ENCODE measurements at places on chromosomes 4 and X. TPM values are rescaled to one million over a fixed set of nuclear protein-coding genes. Genes with fewer than 3 reads are reported as not detected.

DNA sequence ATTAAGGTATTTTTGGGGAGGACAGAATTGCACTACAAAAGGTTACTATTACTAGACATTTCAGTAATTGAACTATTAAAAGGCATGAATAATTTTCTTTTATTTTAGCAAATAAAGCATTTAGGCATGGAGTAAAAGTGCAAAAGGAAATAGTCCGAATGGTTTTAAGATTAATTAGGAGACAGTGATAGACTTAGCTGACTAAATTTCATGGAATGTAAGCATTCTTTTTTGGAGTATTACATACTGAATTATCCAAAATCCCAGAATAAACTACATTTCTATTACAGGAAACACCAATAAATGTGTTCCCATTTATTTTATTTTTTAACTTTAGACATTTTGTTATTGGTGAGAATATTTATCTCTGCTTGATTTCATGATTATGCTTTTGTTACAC, 30.7 kb upstream of the MAP9 start:
- no peaks in the 10 kb centered on the region for H3K27me3 ChIP-seq
- H3K4me1 ChIP-seq: no peaks in the 10 kb centered on the region
- no peak overlapping the region for H3K4me3 ChIP-seq

GRCh38 chrX:50698944-50699343, 115.0 kb downstream of the SHROOM4 start:
- no peaks in the 10 kb centered on the region for H3K27me3 ChIP-seq
- no peak for DNase-seq
- no peaks in the 10 kb centered on the region for H3K4me1 ChIP-seq
- no peak overlapping the region for H3K27ac ChIP-seq

GRCh38 chr4:99483636-99484035, 27.2 kb upstream of the C4orf17 start:
- no peaks in the 10 kb centered on the region for H3K36me3 ChIP-seq
- DNase-seq: no peak
- H3K4me3 ChIP-seq: no peak overlapping the region
- H3K27me3 ChIP-seq: no peaks in the 10 kb centered on the region

DNA sequence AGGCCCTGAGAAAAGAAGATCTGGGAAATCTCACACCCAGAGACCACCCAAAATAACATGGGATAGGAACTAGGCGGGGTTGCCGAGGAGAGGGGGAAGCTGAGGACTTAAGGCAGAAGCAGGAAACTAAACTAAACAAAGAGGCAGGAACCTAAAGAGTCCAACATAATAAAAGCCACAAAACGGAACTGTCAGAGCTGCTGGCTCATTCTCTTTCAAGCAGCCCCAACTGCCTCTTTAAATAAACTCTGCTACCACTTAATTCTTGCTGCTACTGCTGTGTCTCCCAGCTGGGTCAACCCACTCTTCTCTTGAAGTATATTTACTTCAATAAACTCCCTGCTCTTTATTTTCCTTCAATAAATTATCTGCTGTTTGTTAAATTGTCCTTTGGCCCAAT, 44.5 kb downstream of the MAGEB16 start:
- H3K36me3 ChIP-seq: no peaks in the 10 kb centered on the region
- H3K27me3 ChIP-seq: no peaks in the 10 kb centered on the region
- H3K4me3 ChIP-seq: no peak overlapping the region
- no peak for DNase-seq
- no peaks in the 10 kb centered on the region for H3K4me1 ChIP-seq

DNA sequence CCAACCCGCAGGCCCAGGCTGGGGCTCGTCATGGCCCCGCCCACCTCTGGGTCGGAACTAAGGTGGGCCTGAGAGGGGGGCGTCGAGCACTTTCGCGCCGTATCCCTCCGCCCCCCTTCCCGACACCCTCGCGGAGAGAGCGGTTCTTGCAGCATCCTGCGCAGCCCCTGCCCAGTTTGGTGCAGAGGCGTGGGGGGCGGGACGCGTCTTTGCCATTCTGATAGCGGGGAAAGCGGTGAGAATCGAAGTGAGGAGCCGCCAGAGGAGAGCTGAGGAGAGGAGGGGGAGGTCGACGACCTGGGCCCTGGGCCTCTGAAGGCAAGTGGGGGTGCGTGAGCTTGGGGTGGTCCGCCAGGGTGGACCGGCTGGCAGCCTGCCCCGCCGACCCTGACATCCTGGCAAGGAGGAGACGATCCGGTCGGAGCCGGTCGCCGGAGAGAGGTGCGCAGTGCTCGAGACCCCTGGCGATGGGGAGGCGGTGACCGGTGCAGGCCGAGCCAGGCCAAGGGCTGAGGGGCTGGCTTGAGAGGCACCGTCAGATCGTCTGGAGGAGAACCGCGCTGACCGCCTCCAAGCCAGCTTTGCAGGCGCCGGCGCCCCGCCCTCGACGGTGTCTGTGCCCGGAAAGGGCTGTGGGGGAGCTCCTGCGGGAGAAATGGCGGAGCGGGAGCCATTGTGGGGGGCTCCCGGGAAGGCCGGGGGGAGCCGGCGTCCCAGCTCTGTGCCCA, 25.5 kb downstream of the GPRASP3 start:
- peak; percentile 35 for DNase-seq
- H3K4me3 ChIP-seq: peak overlapping the region; percentile 56
- H3K27ac ChIP-seq: no peak overlapping the region
- no peaks in the 10 kb centered on the region for H3K27me3 ChIP-seq

Gene AKAP17A
- total RNA-seq: 40.9 TPM

- no peak overlapping the region for H3K27ac ChIP-seq
- H3K4me3 ChIP-seq: no peak overlapping the region
- peaks cover 55% of the 10 kb centered on the region for H3K36me3 ChIP-seq
- DNase-seq: no peak
- H3K27me3 ChIP-seq: no peaks in the 10 kb centered on the region
Observed at GRCh38 chr4:7031558-7032449, 11.4 kb upstream of the TADA2B start.

Gene ZNF718
- total RNA-seq: 14.7 TPM

DNA sequence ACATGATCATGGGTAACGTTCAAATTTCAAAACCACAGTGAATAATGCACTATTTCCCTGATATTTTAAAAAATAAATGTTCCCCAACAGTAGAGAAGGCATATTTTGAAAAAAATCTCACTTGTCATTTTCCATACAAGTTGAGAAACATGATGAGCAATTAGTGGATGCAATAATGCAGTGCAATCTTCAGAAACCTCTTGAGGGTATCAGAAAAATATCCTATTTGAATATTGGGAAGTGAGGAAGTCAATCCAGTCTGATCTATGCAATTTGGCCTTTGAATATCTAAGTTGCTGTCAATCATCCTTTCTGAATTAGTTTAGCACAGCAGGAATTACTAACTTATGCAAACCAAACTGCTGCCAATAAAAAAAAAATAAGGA, 776.8 kb downstream of the PCDH18 start:
- no peaks in the 10 kb centered on the region for H3K27me3 ChIP-seq
- no peak for DNase-seq
- no peaks in the 10 kb centered on the region for H3K4me1 ChIP-seq
- H3K4me3 ChIP-seq: no peak overlapping the region

DNA sequence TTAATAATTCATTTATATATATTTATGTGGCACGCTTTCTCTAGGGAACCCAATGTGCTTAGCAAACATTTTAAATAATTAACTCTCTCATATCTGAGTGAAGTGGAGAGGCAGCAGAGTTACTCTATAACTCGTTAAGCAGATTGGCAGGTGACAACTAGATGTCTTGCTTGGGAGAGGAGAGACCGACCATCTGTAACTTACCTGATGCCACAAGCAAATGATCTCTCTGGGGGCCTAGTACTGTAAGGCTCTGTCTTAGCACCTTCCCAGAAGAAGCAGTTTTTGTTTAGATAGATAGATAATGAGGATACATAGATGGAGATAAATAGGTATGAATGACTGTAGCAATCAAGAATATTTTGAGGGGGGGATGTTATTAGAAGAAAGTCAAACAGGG, 11.9 kb upstream of the SEL1L3 start:
- H3K27me3 ChIP-seq: no peaks in the 10 kb centered on the region
- H3K27ac ChIP-seq: no peak overlapping the region

GRCh38 chr4:183960046-183960420, 54.9 kb downstream of the STOX2 start:
- H3K27ac ChIP-seq: no peak overlapping the region
- H3K4me1 ChIP-seq: no peaks in the 10 kb centered on the region
- DNase-seq: peak; percentile 30
- no peak overlapping the region for H3K4me3 ChIP-seq
- H3K27me3 ChIP-seq: no peaks in the 10 kb centered on the region
- H3K36me3 ChIP-seq: no peaks in the 10 kb centered on the region

GRCh38 chr4:108247387-108248049, 78.8 kb upstream of the LEF1 start:
- H3K4me3 ChIP-seq: no peak overlapping the region
- DNase-seq: no peak
- H3K36me3 ChIP-seq: no peaks in the 10 kb centered on the region
- H3K27ac ChIP-seq: no peak overlapping the region
- no peaks in the 10 kb centered on the region for H3K4me1 ChIP-seq

- no peak overlapping the region for H3K27ac ChIP-seq
- H3K4me1 ChIP-seq: no peaks in the 10 kb centered on the region
- DNase-seq: peak; percentile 65
- H3K36me3 ChIP-seq: peaks cover 81% of the 10 kb centered on the region
Observed at GRCh38 chr4:1985294-1985693, 23.5 kb downstream of the NELFA start.

Gene MTTP
- total RNA-seq: 0.69 TPM
